Breast epithelium (tissue), 4 donors: ENCODE measurements at places on chromosomes 4 and X. TPM values are rescaled to one million over a fixed set of nuclear protein-coding genes. Genes with fewer than 3 reads are reported as not detected.

DNA sequence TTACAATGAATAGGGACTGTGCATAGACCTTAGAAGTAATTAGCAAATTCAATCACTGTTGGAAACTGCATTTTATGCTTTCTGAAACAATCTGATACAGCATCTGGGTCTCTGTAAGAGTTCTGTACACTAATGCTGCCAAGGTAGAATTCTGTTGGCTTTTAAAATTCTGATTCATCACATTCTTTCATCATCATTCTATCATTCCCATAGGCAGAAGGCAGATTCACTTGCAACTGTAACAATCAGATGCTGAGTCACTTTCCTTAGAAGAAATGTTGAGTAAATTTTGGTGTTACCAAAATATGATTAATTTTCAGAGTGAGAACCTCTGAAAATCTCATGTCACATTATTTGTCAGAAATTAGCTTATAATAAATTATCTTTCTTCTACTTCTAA, 267.2 kb downstream of the MAPK10 start:
- no peak for DNase-seq

GRCh38 chrX:1476682-1477081, 24.0 kb upstream of the ASMTL start:
- no peak for DNase-seq

Gene ITIH6
- 2.3 TPM for total RNA-seq

GRCh38 chr4:20878806-20879205, 178.5 kb downstream of the PACRGL start:
- DNase-seq: no peak

Gene NSG1
- 7.3 TPM for total RNA-seq

Gene IL13RA2
- total RNA-seq: 0.32 TPM

GRCh38 chr4:121998024-121998423, 46.2 kb upstream of the TRPC3 start:
- no peak for DNase-seq

GRCh38 chr4:139191373-139191772, 14.4 kb upstream of the ELF2 start:
- no peak for DNase-seq

DNA sequence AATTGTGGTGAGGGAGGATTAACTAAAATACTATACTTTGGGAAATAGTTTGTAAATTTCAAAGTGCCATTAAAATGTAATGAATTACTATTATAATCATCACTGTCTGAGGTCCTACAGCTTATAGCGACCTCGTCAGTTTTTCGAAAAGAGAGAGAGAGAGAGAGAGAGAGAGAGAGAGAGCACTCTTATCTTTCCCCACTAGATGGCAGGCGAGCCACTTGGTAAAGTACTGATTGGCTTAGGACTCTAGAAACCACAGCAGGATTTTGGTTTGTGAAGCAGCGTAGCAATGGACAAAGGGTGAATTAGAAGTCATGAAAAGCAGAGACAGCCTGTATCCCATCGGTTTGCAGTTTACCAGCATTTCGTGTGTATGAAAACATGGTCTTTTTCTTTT, 52.5 kb downstream of the LINC00632 start:
- no peak for DNase-seq

Gene PRICKLE3
- total RNA-seq: 13.3 TPM

DNA sequence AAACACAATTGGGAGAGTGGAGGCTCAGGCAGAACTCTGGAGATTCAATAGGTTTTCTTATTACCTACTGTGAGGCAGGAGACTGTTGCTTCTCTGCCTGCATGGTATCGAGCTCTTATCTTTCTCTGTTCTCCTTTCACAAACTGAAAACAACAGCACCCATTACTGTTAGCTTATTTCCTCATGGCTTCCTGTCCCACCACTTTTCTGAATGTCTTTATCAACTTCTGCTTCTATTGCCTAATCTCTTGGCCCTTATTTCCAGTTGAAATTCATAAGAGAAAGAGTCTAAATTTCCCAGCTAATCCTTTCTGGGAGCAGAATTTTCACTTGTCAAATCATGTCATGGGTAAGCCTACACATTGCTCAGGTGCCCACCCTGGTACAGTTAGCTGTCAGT, 46.8 kb upstream of the NDST3 start:
- no peak for DNase-seq

Gene MAGEC1
- total RNA-seq: not detected

DNA sequence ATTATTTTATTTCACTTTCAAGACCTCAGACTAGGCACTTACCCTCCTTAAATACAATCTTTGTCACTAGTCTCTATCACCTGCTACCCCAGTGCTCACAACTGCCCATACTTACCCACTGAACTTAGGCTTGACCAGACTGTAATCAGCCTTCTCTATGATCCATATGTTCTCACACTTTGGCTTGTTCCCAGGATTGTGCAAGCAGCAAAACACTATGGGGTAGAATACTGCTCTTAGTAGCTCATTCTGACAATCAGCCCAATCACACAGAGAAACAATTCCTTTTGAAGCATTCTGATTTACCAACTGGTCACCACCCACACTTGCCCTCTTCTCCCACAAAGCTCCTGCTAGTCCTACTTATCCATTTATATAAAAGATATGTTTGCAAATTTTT, 878.3 kb downstream of the FSTL5 start:
- DNase-seq: no peak

GRCh38 chr4:187840814-187841213, 154.8 kb upstream of the ZFP42 start:
- no peak for DNase-seq

Gene GLRA3
- total RNA-seq: 9.1 TPM

DNA sequence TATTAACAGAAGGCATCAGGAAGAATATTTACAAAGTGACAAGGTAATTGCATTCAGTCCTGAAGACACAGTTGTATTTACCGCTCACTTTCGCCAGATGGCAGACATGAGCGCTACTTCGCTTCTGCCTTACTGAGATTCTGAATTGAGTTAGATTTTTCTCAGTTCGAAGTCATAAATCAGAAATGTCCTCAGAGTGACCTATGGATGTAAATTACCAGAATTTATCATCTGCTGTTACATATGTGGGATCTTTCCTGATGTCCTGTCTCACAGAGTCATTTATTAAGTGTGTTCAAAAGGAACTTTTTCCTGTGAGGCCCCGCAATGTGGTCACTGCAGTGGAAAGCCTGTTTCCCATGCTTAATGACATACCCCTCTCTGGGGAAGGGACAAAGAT, 97.3 kb upstream of the DCLK2 start:
- peak; percentile 53 for DNase-seq

GRCh38 chr4:1722551-1723118, 1.3 kb downstream of the TACC3 start:
- DNase-seq: no peak

- no peak for DNase-seq
Measured at GRCh38 chr4:23412701-23413100, 477.1 kb downstream of the PPARGC1A start.

Gene VGLL1
- total RNA-seq: 2.5 TPM

DNA sequence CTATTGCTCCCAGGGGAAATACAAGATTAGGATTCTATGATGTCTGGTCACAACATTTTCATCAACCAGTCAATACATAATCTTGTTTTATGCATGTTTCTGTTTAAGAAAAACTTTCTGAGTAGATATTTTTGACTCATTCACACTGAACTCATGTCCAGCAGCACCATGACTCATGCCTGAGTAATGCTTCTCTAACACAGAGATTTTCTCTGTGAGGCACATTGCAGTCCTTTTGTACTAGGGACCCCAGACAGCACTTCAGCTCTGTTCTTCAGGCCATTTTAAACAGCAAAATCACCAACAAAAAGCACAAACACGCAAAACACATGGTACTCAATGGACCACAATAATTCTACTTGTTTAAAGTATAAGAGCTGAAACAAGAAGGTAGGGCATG, 83.6 kb downstream of the MXRA5 start:
- no peak for DNase-seq

DNA sequence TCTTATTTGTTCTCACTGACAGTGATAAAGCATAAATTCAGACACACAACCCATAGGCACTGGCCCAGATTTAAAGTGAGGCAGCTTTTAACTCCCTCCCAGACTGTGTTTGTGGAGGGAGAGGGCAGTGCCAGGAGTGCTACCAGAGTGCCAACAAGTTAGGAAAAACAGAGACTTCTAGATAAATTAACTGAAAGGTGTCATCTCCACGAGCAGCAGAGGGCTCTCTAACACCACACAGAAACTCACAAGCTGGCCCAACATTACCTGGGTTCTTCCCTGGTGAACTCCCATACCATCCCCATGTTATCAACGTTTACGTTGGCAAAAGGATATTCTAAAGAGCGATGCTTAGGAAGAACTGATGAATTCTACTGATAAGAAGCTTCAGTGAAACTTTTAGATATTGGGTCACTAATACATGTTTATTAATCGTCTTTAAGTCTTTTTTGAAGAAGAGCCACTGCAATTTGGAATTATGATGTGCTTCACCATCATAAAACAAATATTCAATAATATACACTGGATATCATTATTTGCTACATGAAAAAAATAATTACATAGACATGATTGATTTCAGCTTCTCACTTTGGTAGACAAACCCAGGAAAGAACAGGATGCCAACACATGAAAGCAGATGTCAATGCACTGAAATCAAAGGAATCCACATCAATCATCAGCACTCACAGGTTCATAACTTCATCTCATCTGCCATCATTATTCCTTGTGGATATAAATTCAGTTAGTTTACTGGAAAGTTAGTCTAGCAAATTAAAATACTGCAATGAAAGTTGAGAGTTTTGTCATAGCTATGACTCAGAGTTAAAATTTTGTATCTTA, 121.2 kb upstream of the NAP1L5 start:
- no peak for DNase-seq

Gene PNCK
- 0.48 TPM for total RNA-seq

Gene SUPT20HL2
- total RNA-seq: not detected

Gene TLR1
- total RNA-seq: 39.7 TPM

Gene POU3F4
- not detected for total RNA-seq

- DNase-seq: no peak
Measured at GRCh38 chrX:9683350-9683749, 82.3 kb downstream of the GPR143 start.

GRCh38 chr4:139266583-139267257, 13.3 kb downstream of the MGARP start:
- no peak for DNase-seq

- DNase-seq: no peak
Measured at GRCh38 chrX:18424482-18425198, 768 bp upstream of the CDKL5 start.
